ENCODE measurements at places on chromosomes 1 and 21.

DNA sequence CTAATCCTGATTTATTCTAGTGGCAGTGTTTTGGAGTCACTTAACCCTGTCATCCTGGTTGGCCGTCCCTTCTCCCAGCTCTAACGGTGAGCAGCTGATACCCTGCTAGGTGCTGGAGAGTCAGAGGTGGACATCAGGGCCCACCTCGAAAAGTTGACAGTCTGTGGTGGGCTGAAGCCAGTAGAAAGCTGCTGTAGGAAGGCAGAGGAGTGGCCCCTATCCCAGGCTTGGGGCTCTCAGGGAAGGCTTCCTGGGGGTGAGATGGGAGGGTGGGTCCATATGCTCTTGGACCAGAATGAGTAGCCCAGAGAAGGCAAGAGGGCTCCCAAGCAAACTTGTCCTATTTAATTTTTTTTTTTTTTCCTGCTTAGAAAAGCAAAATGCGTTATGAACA, 475 bp upstream of the RPL5 start:
- DNase-seq, result no peak

DNA sequence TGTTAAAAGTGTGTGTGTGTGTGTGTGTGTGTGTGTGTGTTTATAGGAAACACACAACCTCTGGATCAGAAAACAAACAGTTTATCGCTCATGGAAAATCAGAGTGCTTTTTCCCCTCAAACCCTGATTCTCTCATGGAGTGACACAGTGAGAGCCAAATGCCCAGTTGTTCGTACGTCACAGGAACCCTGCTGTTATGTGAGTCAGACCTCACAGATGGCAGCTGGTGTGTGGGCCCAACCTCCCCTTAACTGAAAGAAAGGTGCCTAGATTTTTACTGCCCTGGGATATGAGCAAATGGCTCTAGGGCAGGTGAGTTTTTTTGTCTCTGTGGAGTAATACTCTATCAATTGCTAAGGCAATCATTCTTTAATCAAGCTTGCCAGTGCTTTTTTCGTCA, 1788.1 kb downstream of the BRINP3 start:
- DNase-seq, result no peak

DNA sequence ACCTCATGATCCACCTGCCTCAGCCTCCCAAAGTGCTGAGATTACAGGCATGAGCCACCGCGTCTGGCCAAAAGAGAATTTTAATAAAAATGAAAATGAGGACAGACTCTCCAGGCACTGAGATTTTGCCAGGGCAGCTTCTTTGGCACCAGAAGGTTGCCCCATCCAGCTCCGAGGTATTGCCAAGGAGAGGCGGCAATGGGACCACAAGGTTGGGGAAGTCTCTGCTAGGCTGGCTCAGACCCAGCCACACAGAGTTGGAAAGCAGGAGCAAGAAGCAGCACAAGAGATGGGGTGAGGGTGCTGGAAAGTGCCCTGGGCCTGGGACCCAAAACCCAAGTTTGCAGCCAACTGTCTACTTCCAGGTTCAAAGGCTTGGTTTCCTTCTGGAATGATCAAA, 200.9 kb downstream of the HHIPL2 start:
- no peak for DNase-seq

GRCh38 chr1:83716641-83717040, 282.3 kb downstream of the TTLL7 start:
- no peak for DNase-seq

GRCh38 chr1:26017606-26018005, 4.0 kb upstream of the EXTL1 start:
- no peak for DNase-seq

DNA sequence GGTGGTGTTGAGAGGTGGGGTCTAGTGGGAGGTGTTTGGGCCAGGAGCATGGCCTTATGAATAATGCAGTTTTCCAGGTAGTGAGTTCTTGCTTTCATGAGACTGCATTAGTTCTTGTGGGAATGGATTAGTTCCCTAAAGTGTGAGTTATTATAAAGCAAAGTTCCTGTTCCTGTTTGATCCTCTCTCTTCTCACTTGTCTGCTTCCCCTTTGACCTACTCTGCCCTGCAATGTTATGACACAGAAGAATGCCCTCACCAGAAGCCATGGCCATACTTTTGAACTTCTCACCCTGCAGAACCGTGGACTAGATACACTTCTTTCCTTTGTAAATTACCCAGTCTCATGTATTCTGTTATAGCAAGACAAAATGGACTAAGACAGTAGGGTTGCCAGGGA, 53.6 kb downstream of the MAP3K7CL start:
- DNase-seq, result no peak

- no peak for DNase-seq
Observed at GRCh38 chr1:195939844-195940243, 668.4 kb downstream of the KCNT2 start.

DNA sequence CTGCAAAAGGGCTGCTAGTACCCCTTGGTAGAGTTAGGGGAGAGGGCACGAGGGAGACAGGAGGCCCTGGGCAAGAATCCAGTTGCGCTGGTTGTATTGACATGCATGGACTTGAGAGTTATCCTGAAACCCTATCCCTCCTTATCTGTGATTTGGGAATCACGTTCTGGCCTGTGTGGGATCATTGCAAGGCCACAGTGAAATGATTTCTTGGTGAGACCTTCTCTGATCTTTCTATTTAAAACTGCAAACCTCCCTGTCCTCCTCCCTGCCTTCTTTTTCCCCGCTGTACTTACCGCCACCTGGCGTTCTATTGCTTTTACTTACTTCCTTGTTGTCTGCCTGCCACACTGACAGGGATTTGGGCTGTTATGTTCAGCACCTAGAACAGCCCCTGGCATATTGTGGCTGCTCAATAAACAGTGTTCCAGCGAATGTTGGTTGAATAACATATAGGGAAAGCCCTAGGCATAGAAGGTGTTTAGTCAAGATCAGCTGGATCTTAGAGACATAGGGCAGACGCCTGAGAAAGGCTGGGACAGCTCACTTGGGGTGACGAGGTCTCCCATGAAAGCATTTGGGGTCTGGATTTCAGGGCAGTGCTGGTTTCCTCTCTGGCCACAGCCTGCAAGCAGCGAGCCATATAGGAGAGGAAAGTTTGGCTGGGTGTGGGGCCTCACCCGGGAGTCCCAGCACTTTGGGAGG, 25.6 kb downstream of the ALPL start:
- DNase-seq, result no peak

- DNase-seq, result no peak
Observed at GRCh38 chr1:11792106-11792505, 13.7 kb downstream of the MTHFR start.

DNA sequence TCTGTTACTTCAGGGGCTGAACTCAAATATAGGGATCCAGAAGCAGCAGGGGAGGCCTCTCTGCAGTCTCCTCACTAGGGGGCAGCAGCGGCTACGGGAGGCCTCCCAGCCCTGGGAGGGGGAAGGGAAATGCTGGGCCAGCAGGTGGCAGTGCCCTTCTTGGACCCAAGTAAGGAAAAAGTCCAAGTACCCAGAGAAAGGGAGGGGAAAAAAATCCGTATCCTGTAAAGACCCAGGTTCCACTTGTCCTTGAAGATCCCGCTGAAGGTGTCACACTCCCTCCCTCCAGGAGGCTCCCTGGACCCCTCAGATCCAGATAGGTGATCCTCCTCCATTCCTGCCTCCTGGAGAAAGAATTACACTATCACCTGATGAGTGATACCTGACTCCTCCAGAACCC, 14.1 kb upstream of the NUAK2 start:
- peak; percentile 59 for DNase-seq

DNA sequence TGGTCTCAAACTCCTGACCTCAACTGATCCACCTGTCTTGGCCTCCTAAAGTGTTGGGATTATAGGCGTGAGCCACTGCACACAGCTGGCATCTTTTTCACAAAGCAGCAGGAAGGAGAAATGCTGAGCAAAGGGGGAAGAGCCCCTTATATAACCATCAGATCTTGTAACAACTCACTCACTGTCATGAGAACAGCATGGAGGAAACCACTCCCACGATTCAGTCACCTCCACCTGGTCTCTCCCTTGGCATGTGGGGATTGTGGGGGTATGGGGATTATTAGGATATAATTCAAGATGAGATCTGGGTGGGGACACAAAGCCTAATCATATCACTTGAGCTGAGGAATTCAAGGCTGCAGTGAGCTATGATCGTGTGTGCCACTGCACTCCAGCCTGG, 3.0 kb upstream of the MFSD2A start:
- DNase-seq, result no peak

DNA sequence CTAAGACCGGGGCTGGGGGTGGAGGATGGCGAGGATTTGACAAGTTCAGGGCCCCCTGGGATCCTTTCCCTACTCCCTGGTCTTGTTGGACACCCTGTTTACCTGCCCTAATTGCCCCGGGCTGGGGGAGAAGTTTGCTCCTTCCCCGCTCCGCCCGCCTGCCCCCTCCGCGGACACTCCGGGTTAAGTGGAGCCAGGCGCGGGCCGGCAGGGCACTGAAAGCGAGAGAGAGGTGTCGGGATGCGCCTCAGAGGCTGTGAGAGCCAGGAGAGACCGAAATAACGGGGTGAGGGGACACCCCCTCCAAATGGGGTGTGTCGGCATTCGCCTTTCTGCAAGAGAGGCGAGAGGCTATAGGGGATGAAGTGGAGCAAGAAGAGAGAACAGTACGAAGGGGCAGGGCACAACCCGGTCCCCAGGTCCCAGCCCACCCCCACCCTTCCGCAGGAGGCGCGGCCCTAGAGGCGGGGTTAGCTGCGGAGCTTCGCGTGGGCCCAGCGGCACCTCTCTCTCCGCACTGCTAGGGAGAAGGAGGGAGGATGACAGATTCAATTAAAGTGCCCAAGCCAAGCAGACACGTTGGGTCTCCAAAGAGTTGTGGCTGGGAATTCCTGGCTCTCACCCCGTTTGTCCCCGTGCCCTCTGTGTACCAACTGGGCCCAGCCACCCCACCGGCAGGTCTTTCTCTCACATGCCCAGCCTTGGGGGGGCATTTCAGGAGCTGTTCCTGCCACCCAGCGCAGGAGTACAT, 3.8 kb downstream of the EFNA3 start:
- DNase-seq, result no peak

DNA sequence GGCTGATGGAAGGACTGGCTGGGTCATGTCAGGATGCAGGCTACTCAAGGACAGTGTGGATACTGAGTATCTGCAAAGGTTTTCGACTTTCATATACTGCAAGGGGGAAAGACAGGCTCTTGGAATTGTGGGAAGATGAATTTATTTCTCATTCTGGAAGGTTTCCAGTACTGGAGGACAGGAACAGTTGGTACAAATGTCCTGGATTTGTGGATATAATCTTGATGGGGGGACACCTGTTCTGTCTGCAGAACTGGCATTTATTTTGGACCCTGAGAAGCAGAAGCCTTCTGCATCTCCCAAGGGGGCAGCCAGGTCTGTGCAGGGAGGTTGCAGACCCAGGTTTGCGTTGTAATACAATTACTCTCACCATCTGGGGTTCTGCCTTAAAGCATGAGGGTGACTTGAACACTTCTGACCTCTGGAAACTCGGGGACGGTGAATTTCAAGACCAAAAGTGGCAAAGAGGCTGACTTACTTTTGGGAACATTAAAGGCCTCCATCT, 65.8 kb downstream of the NOS1AP start:
- no peak for DNase-seq

DNA sequence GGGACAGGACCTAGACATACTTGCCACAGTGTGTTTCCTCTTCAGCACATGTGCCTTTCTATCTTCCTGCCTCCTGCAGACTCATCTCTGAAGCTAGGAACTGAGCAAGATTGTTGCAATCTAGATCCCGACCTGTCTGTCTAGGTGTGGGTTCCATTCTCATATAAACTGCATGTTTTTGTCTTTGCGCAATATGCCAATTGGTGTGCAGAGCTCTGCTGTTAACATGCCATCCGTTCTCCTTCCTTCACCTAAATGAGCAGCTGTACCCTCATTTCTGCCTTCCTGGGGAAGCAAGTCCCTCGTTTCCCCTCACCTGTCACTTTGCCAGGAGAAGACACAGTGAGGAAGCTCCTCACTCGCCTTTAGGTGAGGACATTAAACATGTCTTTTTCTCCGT, 55.5 kb downstream of the SLC35F3 start:
- no peak for DNase-seq

GRCh38 chr1:107927820-107928219, 37.2 kb downstream of the VAV3 start:
- no peak for DNase-seq

DNA sequence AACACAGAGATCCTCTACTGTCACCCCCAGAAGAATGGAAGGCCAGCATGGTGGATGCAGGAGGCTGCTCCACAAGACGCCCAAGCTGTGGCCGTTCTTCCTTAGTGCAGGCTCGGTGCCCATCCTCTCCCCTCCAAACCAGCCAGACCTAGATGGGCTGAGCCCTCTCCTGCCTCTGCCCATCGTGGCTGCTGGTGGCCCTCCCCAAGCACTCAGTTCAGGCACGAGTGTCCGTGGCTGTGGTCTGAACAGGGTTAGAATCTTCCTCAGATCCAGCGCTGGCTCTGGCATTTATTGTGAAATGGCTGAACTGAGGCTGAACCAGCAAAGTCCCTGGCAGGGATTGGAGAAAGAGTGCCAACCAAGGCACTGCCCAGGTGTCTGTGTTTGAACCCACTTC, 59.5 kb downstream of the TRIM11 start:
- DNase-seq, result no peak

DNA sequence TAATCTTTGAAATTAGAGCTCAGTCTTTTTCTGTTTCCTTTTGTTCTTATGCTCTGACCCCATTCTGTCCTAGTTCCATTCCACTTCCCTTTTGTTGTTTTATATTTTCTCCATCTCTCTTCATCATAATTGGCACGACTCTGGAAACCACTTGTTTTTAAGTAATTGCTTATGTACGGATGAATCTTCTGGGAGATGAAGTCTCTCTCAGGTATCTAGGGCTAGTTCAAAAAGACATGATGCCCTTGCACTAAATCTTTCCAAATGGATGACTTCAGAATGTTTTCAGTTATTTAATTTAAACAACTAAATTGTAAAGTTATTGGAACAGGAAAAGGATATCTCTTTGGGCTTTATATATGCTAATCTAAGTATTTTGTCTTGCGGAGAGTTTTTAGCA, at the start of gene OR6F1:
OR6F1 (minus strand) TSS at position 101 of the 400 bp plus-strand sequence. CDS start 3,891 bp downstream, outside the sequence.
- DNase-seq, result no peak

- DNase-seq, result no peak
Observed at GRCh38 chr1:11654939-11655808, 497 bp downstream of the FBXO44 start.

DNA sequence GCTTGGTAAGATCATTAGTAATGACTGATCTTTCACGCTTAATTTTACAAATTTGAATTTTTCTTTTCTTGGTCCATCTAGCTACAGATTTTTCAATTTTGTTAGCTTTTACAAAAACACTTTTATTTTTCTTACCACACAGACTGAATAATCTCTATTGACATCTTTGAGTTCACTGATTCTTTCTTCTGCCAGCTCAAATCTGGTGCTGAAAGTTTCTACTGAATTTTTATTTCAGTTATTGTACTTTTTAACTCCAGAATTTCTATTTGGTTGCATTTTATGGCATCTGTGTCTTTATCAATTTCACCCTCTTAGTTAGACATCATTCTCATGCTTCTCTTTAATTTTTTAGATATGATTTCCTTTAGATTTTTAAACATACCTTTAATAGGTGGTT, 584.7 kb downstream of the LMO4 start:
- DNase-seq, result no peak

All from activated T-helper 1 cell treated with anti-CD3 and anti-CD28 coated beads, Interleukin-2, amount 50 U/mL, for 16 hours (primary cell).